Cardiac muscle cell (in vitro differentiated cells and primary cell): ENCODE measurements at places on chromosomes 6 and 20. TPM values are rescaled to one million over a fixed set of nuclear protein-coding genes. Genes with fewer than 3 reads are reported as not detected.

- H3K4me3 ChIP-seq: no peak overlapping the region
- H3K36me3 ChIP-seq: no peaks in the 10 kb centered on the region
- DNase-seq: peak; percentile 85
Observed at GRCh38 chr6:16514249-16514648, 247.0 kb downstream of the ATXN1 start.

The DEFB115 gene
- total RNA-seq: not detected in 2 replicates

- no peaks in the 10 kb centered on the region for H3K27me3 ChIP-seq
- H3K36me3 ChIP-seq: peaks cover 9% of the 10 kb centered on the region
- no peak overlapping the region for H3K27ac ChIP-seq
- DNase-seq: no peak
- no peaks in the 10 kb centered on the region for H3K4me1 ChIP-seq
Observed at GRCh38 chr20:3121271-3121911, 36.9 kb upstream of the AVP start.

- no peak overlapping the region for H3K4me3 ChIP-seq
- no peak for DNase-seq
- H3K4me1 ChIP-seq: peaks cover 19% of the 10 kb centered on the region
- no peak overlapping the region for H3K27ac ChIP-seq
- no peaks in the 10 kb centered on the region for H3K36me3 ChIP-seq
Observed at GRCh38 chr20:911882-912600, 4.1 kb downstream of the ANGPT4 start.

The SAMD5 gene
- 0.04 and 0.12 TPM in 2 replicates for total RNA-seq

The WDR46 gene
- total RNA-seq: 34.8 and 58.9 TPM in 2 replicates

DNA sequence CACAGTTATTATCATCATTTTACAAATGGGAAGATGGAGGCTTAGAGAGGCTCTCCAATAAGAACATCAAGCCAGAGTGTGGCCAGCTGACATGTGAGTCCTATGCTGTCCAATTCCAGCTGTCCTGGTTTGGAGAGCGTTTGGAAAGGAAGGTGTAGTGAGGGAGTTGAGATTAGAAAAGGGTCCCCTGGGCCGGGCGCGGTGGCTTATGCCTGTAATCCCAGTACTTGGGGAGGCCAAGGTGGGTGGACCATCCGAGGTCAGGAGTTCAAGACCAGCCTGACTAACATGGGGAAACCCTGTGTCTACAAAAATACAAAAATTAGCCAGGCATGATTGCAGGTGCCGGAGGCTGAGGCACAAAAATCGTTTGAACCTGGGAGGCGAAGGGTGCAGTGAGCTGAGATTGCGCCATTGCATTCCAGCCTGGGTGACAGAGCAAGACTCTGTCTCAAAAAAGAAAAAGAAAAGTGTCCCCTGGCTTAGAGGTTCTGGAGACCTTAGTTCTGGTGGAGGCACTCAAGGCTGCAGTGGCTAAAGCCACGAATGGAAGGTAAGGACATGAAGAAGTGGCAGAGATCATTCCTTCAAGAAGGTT lies 22.1 kb upstream of the OVOL2 start:
- H3K27me3 ChIP-seq: no peaks in the 10 kb centered on the region
- no peaks in the 10 kb centered on the region for H3K36me3 ChIP-seq
- no peak overlapping the region for H3K27ac ChIP-seq
- no peaks in the 10 kb centered on the region for H3K4me1 ChIP-seq
- no peak for DNase-seq

GRCh38 chr6:116004841-116005815 lies 55.6 kb downstream of the FRK start:
- H3K36me3 ChIP-seq: no peaks in the 10 kb centered on the region
- peak; percentile 59 for DNase-seq
- no peaks in the 10 kb centered on the region for H3K27me3 ChIP-seq
- H3K4me1 ChIP-seq: peaks cover 17% of the 10 kb centered on the region
- peak overlapping the region; percentile 36 for H3K27ac ChIP-seq

The TBX18 gene
- 5.2 and 5.5 TPM in 2 replicates for total RNA-seq

The ADRM1 gene
- 128 and 201 TPM in 2 replicates for total RNA-seq

GRCh38 chr6:84882768-84883766 lies 118.7 kb upstream of the TBX18 start:
- H3K27me3 ChIP-seq: no peaks in the 10 kb centered on the region
- no peak overlapping the region for H3K4me3 ChIP-seq
- no peak for DNase-seq
- H3K27ac ChIP-seq: no peak overlapping the region

- no peak overlapping the region for H3K4me3 ChIP-seq
- no peak for DNase-seq
- H3K27ac ChIP-seq: no peak overlapping the region
- H3K4me1 ChIP-seq: no peaks in the 10 kb centered on the region
Observed at GRCh38 chr6:55937951-55938690, 62.7 kb upstream of the BMP5 start.

GRCh38 chr6:25410102-25410501 lies 130.9 kb downstream of the CARMIL1 start:
- no peak overlapping the region for H3K4me3 ChIP-seq
- no peak for DNase-seq
- H3K27ac ChIP-seq: no peak overlapping the region
- peaks cover 39% of the 10 kb centered on the region for H3K4me1 ChIP-seq

The CTSA gene
- 52.3 and 61.6 TPM in 2 replicates for total RNA-seq

GRCh38 chr6:45365036-45365435 lies 12.7 kb downstream of the SUPT3H start:
- no peak overlapping the region for H3K4me3 ChIP-seq
- H3K27me3 ChIP-seq: no peaks in the 10 kb centered on the region
- no peaks in the 10 kb centered on the region for H3K4me1 ChIP-seq
- DNase-seq: no peak
- H3K36me3 ChIP-seq: no peaks in the 10 kb centered on the region

DNA sequence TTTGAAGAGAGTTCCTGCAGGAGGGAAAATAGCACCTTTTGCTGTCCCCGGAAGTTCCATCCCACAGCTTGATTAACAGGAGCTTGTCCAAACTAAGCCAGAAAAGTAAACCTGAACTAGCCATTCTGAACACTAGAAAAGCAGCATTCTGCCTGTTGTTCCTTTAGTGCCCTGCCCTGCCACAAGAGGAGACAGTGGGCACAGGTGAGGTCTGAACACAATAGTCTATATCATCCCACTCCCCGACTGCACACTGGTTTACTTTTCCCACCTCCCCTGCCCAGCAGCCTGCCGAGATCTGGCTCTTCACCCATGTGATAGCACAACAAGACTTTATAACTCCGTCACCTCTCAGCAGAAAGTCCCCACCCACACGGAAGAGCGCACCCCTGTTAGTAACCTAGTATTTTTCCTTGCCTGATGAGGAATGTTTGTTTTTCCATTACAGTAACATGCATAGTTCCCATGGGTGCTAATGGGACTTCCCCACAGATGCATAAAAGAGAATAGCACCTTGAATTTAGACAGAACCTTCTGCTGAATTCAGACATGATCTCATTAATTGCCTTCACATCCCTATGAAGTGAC lies 59.7 kb downstream of the TFAP2A start:
- no peaks in the 10 kb centered on the region for H3K36me3 ChIP-seq
- H3K27ac ChIP-seq: no peak overlapping the region
- H3K4me1 ChIP-seq: no peaks in the 10 kb centered on the region

DNA sequence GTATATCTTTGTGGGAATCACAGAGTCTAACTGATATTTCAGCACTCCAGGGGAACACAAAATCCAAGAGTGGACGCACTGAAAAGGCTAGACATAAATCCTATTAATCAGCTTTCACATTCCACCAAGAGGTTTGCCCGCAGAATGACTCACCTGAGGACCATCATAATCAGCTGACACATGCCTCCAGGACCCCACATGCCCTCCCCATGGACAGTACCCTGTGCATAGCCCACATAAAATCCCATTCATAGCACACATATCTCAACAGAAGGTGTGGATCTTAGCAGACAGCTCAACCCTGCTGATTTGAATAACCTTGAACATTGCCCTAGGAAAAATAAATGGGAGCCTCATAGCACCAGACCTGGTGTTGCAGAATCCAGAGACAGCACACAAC lies 246.8 kb upstream of the TENT5A start:
- no peak overlapping the region for H3K27ac ChIP-seq
- H3K4me1 ChIP-seq: no peaks in the 10 kb centered on the region
- DNase-seq: no peak
- no peak overlapping the region for H3K4me3 ChIP-seq
- no peaks in the 10 kb centered on the region for H3K36me3 ChIP-seq

The PI16 gene
- 0.07 TPM in 1 of 2 replicates, not detected in the other for total RNA-seq

- no peaks in the 10 kb centered on the region for H3K27me3 ChIP-seq
- H3K27ac ChIP-seq: no peak overlapping the region
- DNase-seq: no peak
- no peaks in the 10 kb centered on the region for H3K4me1 ChIP-seq
Observed at GRCh38 chr6:153523390-153523789, 392.3 kb upstream of the RGS17 start.

The GPLD1 gene
- 1.1 and 4.8 TPM in 2 replicates for total RNA-seq

DNA sequence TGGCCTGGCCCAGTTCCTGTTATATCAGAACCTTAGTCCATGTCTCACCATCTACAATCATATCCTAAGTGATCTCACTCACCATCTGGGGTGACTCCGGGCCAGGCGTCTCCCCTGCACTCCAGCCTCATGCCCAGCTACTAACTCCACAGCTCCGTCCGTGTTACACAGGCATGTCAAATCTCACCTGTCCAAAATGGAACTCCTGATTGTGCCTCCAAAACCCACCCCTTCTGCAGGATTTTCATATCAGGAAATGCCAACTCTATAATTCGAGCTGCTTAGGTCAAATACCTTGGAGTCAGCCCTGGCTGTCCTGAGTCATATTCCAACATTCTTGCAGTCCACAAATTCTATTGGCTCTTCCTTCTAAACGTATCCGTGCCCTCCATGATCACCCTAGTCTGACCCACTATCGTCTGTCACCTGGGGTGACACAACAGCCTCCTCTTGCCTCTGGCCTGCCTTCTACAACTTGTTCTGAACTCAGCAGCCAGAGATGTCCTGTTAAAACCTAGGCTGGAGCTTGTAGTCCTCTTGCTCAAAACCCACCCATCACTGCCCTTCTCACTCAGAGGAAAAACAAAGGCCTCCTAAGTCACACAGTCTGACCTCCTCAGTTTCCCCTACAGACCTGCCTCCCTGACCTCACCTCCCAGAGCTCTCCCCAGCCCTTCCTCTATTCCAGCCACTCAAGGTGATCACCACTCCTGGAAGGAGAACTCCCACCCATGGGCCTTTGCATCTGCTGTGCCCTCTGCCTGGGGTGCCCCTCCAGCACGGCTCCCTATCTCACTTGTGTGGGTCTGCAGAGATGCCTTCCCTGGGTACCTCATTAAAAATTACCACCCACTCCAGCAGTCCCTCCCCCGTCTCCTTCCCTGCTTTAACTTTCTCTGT lies 85.3 kb upstream of the SIRPA start:
- H3K27me3 ChIP-seq: peaks cover under 1% of the 10 kb centered on the region
- H3K27ac ChIP-seq: no peak overlapping the region
- no peak overlapping the region for H3K4me3 ChIP-seq
- DNase-seq: no peak

The BCKDHB gene
- total RNA-seq: 17.6 and 27.8 TPM in 2 replicates

DNA sequence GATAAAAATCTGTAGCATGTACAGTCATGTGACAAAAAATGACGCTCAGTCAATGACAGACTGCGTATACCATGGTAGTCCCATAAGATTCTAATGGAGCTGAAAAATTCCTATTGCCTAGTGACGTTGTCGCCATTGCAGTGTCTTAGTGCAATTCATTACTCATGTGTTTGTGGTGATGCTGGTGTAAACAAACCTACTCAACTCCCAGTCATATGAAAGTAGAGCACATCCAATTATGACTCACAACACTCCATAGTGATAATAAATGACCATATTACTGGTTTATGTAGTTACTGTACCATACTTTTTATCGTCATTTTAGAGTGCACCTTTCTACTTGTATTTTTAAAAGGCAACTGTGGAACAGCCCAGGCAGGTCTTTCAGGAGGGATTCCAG lies 45.0 kb downstream of the TFAP2A start:
- peaks cover 3% of the 10 kb centered on the region for H3K27me3 ChIP-seq
- H3K4me1 ChIP-seq: no peaks in the 10 kb centered on the region
- no peak for DNase-seq
- no peak overlapping the region for H3K27ac ChIP-seq

The SPDEF gene
- total RNA-seq: 0.42 and 1.1 TPM in 2 replicates

The HMGCLL1 gene
- 16.2 and 34.0 TPM in 2 replicates for total RNA-seq

DNA sequence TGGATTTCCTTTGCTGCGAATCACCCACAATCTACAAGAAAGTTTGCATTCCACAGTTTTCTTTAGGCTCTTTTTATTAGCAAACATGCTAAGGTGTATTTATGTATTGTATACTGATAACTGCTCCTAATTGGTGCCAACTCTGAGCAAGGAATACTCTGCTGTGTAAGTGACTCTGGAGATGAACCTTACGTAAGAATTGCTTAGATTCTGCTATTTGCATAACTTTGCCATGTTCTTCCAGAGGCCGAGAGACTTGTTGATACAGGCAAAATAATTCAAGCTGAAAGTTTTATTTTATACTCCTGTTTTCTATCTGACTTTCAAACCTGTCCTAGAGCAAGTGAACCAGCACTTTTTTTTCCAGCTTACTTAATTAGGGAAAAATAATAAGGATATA lies 461.3 kb downstream of the GJA1 start:
- DNase-seq: no peak
- H3K4me3 ChIP-seq: no peak overlapping the region
- H3K36me3 ChIP-seq: no peaks in the 10 kb centered on the region
- no peaks in the 10 kb centered on the region for H3K4me1 ChIP-seq

GRCh38 chr6:101912311-101912710 lies 518.8 kb downstream of the GRIK2 start:
- H3K4me1 ChIP-seq: no peaks in the 10 kb centered on the region
- no peaks in the 10 kb centered on the region for H3K27me3 ChIP-seq
- H3K27ac ChIP-seq: no peak overlapping the region
- DNase-seq: no peak
- H3K4me3 ChIP-seq: no peak overlapping the region

GRCh38 chr6:52598123-52598823 lies 21.4 kb upstream of the TRAM2 start:
- H3K27me3 ChIP-seq: no peaks in the 10 kb centered on the region
- no peaks in the 10 kb centered on the region for H3K36me3 ChIP-seq
- H3K27ac ChIP-seq: no peak overlapping the region
- peak; percentile 84 for DNase-seq
- peaks cover 8% of the 10 kb centered on the region for H3K4me1 ChIP-seq
